ENCODE measurements at places on chromosomes 3 and 15.

DNA sequence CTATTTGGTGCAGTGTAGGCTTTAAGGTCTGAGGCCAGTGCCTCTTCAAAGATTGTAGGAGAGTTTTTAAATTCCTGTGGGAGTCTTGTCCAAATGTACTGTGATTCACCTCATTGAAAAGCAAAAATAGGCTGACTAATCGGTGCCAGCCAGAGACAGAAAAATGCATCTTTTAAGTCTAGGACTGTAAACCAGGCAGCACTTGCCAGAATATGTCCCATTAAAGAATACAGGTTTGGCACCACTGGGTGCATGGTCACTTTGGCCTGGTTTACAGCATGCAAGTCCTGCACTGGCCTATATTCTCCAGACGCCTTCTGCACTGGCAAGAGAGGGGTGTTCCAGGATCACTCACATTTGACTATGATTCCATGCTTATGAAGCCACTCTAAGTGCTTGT lies 20.3 kb upstream of the NOX5 start:
- no peak for DNase-seq

GRCh38 chr3:152315623-152316022 lies 46.9 kb downstream of the MBNL1 start:
- no peak for DNase-seq

DNA sequence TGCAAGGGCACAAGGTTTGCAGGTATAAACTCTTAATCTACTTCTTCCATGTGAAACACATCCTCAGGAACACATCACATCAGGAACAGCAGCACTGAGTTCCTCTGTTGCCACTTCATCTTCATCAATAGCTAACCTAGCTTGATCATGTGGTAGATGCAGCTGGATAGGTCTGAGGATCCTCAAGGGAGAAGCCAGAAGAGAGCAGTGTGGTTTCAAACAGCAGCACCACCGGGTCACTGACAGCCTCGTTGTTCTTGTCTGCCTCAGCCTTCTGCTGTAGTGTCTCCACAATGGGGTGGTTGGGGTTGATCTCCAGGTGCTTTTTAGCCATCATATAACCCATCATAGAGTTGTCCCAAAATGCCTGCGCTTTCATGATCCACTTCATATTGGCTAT lies 58.8 kb downstream of the ADAM10 start:
- no peak for DNase-seq

DNA sequence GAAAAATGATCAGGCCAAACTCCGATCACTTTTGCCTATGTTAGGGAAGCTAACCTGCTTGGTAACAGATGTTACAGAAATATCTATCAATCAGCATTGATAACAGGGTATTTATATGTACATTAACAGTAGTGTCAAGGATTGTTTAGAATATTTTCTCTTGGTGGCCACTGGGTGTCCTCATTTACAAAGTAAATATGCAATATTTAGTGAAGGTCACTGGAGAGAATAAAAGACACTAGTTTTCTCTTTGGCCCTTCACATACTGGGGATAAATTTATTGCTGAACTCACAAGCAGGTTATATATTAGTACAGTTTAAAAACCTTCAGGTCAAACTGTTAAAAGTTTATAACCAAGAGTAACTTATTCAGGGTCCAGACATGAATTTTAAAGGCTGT lies 69.0 kb downstream of the TIGIT start:
- DNase-seq: peak; percentile 20

DNA sequence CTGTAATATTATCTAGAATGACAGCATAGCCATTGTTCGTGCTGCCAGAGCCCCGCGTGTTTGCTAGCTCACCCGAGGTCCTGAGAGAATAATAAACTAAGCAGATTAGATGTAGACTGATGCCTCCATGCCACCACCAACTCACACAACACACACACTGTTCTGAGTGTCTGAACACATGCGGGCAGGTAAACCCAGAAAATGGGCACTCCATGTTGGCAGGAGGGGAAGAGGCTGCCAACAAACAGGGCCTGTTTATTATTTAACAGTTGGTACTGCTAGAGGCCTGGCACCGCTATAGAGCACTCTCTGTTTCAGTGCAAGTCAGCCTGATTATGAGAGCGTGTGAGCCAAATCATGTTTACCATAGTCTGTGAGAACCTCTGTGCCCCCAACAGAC lies 299.0 kb downstream of the ZBTB20 start:
- DNase-seq: no peak

- DNase-seq: no peak
Observed at GRCh38 chr3:77321646-77322045, 281.7 kb downstream of the ROBO2 start.

- no peak for DNase-seq
Observed at GRCh38 chr3:190546881-190547510, 33.1 kb downstream of the IL1RAP start.

DNA sequence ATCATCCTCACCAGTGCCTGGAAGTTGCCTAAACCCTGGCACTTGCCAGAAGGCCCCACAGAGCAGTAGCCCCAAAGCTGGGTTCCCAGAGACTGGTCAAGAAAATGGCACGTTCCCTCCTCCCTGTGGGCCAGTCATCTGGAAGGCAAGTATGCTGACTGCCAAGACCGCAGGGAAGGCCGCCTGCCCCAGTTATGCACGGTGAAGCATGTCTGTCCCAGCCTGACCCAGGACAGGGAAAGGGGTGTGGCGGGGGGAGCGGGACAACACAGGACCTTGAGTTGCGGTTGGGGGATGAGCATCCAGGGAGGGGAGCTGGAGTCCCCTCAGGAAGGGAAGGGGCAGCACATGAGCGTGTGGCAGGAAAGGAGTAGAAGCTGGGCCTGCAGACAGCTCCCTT lies 33.0 kb downstream of the RBPMS2 start:
- DNase-seq: no peak

GRCh38 chr3:99637368-99638111 lies 854 bp upstream of the COL8A1 start:
- DNase-seq: peak; percentile 33

DNA sequence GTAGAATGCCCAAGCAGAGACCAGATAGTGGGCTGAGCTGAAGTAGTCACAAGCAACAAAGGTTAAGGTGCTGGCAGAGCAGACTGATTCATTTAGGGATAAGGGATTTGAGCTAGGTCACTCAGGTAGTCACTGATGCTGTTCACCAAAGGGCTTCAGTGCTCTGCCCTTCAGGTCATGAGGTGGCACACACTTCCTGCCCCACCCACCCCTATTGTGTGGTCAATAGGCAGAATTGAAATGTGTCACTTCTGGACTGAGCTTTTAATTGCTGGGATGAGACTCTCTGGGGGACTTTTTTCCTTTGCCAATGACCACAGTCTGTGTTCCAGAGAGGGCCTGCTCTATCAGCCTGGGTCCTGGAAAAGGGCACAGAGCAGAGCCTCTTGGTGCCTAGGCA lies 2.9 kb upstream of the DIS3L start:
- DNase-seq: peak; percentile 41

GRCh38 chr3:24471486-24471885 lies 23.2 kb downstream of the THRB start:
- DNase-seq: no peak

DNA sequence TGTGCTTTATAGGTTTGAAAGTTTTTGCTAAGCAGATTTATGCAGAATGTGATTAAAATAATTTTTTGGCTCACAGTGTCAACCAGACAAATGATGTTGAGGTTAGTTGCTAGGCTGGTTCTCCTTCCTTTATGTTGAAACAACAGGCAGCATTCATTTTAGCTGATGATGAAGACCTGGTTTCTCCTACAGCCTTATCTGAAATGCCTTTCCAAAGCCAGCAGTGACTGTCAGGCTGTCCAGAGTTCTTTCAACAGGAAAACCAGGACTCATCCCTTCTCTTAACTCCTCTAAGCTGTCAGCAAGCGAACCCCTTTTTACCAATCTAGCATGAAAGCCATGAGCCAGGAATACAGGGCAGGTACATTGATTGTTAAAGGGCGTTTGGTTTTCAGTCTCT lies 84.1 kb downstream of the ZNF609 start:
- DNase-seq: no peak

- no peak for DNase-seq
Observed at GRCh38 chr3:62335196-62335595, 38.2 kb downstream of the FEZF2 start.

GRCh38 chr3:105401691-105402149 lies 35.0 kb downstream of the ALCAM start:
- DNase-seq: no peak

- DNase-seq: peak; percentile 73
Observed at GRCh38 chr15:68352401-68353062, 75.0 kb downstream of the FEM1B start.

DNA sequence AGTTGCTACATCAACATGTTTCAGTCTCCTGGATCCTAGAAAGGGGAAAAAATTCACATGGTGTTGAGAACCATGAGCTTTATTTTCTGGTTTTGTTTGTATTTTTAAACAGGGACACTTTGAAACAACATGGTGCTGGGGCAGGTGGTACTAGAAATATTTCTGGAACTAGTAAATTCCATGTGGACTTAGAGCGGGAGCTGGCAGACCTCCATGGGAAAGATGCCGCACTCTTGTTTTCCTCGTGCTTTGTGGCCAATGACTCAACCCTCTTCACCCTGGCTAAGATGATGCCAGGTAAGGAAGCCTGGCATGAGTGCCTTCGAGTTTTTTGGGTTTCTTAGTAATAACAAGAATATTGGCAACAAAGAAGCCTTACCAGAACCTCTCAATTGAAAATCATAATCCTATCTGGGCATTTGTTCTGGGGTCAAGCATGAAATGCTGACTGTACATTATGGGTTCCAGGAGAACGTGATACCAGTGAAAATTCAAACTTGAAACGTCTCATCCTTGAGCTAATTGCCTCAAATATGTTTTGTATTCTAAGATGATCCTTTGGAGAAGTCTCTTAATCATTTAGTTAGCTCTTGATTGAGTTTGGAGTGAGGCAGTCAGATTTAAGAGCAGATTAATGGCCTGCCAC lies 7.9 kb downstream of the ALAS1 start:
- DNase-seq: no peak

- peak; percentile 16 for DNase-seq
Observed at GRCh38 chr3:171465763-171466162, 5.6 kb upstream of the TNIK start.

DNA sequence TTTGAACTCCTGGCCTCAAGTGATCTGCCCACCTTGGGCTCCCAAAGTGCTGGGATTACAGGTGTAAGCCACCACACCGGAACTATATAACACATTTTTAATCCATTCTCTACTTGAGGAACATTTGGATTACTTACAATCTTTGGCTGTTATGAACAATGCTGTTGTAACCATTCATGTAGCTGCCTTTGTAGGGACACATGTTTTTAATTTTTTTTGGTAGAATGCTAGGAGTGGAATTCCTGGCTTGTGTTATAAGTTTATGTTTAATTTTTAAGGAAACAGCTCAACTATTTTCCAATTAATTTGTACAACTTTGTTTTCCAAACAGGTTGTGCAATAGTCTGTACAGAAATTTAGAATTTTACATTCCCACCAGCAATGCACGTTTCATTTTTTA lies 51.7 kb downstream of the GPR149 start:
- no peak for DNase-seq

Measured in activated CD4-positive, alpha-beta T cell treated with anti-CD3 and anti-CD28 coated beads, Interleukin-2, Interleukin-6, amounts not matched to agents 100 ng/mL and 50 ng/mL, durations not matched to agents 16 hours and 8 hours (primary cell).